Activated gamma-delta T cell (primary cell): ENCODE measurements at places on chromosomes 7 and 10.

GRCh38 chr7:148774471-148774870 is 75.8 kb downstream of the CUL1 start:
- no peak for DNase-seq

GRCh38 chr7:159094919-159095915 is 49.5 kb downstream of the VIPR2 start:
- no peak for DNase-seq

DNA sequence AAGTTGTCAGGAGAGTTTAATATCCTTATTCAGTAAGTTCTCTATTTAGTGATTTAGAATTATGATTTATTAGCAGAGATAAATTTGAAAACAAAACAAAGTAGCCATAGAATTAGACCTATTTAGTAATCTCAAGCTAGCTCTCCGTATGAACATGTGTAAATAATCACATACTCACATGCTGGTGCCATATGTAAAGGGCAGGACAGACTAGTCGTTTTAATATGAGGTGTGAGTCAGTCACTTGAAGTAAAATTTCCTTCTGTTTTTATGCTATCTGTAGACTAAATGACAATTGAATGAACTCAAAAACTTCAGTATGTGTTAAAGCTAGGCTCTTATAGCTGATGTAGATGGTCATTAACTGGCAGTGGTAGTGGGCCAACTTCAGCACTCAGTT is 67.1 kb downstream of the WAC start:
- DNase-seq = no peak

DNA sequence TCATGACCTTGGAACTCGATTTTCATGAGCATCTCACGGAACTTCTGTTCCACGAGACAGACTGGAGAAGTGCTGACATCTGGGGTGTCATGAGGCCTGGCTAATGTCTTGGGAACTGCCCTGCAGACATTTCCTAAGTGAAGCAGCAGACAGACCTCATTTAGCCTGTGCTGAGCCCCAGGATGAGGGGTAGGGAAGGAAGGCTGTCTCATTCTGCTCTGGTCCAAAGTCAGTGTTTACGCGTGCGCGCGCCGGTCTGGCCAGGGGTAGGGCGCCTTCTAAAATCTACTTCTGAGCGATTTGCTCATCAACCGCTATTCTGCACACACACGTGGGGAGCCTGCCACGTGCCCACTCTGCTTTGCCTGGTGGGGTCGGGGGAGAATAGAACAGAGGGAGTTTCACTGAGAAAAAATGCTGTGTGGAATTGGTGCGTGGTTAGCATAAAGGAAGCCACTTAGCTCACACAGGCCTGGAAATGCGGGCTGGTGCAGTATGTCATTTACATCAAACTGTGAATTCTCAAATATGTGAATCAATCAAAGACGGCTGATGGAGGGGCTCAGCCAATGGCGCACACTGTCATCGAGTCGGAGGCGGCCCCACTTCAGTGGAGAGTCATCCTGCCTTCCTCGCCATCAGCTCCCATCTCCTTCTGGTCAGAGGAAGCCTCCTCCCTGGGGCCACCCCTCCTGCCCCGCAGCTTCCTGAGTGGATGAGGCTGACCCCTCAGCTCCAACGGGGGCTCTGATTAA is 335.1 kb downstream of the ADARB2 start:
- no peak for DNase-seq

DNA sequence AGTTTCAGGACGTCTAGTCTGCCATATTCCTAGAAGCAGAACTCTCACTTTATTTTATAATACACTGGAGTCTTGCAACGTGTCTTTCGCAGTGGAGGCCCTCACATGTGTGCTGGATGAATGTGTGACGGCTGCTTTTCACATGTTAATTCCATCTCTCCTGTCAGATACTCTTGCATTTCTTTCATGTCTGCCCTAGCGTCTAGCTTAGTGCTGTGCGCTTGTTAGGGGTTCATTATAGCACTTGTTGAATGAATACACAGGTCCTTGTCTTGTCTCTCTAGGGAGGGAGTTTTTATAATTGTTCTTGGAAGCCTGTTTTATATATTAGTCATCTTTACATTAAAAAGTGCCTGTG is 94.4 kb downstream of the MAP3K8 start:
- no peak for DNase-seq

DNA sequence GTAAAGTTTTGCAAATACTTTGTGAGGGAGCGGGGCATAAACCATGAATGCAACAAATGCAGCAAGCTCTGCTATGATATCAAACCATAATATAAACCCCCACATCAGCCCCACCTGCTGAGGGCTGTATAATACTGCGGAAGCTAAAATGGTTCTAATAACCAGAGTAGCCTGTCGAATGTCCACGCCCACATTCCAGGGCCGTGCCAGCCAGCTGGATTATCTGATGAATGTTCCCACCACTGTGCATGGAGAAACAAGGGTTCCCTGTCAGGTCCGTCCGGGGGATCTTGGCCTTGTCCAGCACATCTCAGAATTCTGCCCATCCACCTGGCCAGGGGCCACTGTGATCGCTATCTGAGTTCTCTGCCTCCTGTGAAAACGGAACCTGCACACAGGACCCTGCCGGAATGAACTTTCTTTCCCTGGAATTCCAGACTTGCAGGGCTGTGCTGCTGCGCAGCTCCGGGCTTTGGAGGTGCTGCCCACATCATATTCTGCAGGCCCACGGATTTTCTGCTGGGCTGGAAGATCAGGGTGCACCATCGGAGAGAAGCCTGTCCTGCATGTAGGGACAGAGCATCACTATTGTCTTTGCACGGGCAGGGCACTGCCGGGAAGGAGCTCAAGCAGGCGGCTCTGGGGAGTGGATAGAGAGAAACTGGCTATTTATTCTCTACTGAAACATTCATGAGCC is 77.0 kb upstream of the GNA12 start:
- DNase-seq = no peak

DNA sequence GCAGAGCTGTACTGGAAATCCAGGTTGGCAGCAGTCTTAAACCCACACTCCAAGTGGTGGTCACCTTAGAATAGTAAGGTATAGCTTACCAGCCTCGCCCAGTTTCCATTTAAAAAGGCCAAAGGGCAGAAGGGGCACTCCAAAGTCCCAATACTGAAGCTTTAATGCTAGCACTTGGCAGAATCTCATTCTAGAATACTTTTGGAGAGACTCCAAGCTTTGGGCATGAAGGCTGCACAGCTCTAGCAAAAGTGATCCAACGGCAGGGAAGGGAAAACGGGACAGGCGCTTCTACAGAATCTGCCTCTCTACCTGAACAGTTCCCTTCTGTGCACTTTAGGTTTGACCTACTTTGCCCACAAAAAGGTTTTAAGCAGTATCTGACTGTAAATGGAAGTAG is 19.7 kb downstream of the SMURF1 start:
- no peak for DNase-seq

DNA sequence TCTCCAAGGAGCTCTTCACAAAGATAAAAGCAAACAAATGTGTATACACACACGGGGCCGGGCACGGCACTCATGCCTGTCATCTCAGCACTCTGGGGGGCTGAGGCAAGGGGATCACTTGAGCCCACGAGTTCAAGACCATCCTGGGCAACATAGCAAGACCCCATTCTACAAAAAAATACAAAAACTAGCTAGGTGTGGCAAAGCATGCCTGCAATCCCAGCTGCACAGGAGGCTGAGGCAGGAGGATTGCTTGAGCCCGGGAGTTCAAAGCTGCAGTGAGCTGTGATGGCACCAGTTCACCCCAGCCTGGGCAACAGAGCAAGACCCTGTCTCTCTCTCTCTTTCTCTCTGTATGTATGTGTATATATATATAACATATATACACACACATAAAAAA is 22.3 kb downstream of the TTYH3 start:
- no peak for DNase-seq

GRCh38 chr10:26385443-26385842 is 52.7 kb upstream of the APBB1IP start:
- no peak for DNase-seq

GRCh38 chr10:14507176-14507575 is 176.5 kb upstream of the FRMD4A start:
- DNase-seq = no peak

- DNase-seq = no peak
Measured at GRCh38 chr10:61698968-61699655, 36.4 kb downstream of the CABCOCO1 start.

DNA sequence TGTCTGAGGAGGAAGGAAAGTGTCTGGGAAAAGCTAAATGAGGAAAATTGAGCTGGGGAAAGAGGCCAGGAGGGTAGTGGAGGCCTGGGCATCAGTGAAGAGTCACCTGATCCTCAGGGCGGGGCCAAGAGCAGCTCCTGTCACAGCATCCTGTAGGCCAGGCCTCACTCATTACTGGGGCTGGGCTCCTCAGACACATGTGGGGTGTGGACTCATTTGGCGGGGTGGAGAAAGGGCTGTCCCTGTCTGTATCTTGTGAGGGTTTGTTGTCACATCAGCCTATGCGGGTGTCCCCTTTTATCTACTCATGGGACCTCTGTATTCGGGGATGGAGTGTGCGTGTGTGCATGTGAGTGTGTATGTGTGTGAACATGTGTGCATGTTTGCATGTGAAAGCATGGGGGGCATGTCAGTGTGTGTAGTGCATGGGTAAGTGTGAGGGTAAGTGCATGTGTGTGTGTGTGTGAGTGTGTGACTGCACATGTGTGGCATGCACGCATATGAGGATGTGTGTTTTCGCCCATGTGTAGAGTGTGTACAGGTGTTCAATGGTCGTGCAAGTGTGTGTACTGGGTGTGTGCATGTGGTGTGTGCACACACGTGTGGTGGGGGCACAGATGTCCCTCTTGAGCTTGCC is 67.8 kb downstream of the RAMP3 start:
- no peak for DNase-seq

DNA sequence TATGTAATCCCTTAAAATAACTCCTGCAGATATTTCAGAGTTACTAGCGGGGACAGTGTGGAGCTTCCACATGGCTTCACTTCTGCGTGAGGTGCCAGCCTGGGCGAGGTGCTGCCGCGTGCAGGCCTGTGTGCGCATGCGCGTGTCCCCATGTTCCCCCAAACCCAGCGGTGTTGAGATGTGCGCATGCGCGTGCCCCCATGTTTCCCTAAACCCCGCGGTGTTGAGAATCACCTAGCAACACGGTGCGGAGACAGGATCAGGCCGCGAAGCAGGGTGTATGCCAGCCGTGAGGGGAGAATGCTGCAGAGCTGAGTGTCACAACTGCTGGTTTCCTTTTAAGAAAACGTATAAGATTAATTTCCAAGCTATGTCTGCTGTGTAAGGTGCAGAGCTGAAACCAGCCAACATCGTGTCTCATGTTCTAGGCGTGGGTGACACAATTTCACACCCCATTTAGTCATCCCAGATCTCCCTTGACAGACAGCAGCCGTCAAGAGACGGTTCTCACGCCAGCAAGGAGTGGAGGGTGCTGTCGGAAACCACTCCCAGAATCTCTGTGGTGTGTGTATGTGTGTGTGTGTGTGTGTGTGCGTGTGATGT is 71.9 kb upstream of the ADARB2 start:
- DNase-seq = no peak

DNA sequence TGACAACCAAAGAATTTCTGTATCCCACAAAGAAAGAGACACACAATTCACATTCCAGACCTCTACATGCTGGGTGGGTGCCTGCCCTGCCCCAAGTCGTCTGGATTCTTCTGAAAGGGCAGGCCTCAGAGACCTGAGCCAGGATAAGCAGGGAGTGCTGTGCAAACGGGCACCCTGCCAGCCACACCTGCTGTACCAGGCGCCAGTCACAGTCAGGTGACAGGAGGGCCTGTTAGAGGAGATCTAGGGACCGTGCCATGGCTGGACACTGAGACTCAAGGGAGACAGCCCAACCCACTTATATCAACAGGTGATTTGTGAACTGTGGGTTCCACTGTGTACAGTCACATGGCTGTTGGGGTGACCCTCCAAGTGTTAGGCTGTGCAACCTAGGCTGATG is 103.1 kb upstream of the AFAP1L2 start:
- DNase-seq = no peak

GRCh38 chr10:49356181-49356580 is 39.7 kb downstream of the DRGX start:
- DNase-seq = no peak

DNA sequence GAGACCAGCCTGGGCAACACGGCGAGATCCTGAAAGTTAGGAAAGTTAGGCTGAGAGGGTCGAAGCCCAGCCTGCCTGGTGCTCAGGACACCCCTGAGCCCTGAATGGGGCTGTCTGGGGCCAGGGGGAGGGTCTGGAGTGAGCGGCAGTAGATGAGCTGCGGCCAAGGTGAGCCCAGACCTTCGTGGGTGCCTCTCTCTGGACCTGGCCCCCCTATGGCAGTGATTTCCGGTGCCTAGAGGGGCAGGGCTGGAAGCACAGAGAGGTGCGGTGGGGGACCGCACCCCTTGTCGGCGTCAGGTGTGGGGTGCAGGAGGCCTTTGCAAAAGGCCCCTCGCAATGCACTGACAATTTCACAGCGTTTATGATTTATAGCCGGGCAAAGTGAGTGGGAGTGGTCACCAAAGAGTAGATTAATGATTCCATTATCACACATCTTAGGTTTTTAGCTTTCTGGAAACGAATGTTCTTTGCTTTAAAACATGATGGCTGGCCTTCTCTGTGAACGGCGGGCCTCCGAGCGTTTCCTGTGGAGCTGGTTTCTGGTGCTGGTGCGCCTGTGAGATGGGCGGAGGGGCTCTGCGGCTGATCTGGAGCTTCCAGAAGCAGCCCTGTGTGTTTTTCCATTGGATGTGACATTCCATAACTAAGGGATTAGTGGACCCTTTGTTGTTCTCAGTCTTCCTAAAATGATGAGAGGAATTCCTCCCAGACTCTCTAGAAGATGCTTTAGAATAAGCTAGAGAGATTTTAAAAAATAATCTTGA is 171.0 kb upstream of the ZNF32 start:
- DNase-seq = no peak

DNA sequence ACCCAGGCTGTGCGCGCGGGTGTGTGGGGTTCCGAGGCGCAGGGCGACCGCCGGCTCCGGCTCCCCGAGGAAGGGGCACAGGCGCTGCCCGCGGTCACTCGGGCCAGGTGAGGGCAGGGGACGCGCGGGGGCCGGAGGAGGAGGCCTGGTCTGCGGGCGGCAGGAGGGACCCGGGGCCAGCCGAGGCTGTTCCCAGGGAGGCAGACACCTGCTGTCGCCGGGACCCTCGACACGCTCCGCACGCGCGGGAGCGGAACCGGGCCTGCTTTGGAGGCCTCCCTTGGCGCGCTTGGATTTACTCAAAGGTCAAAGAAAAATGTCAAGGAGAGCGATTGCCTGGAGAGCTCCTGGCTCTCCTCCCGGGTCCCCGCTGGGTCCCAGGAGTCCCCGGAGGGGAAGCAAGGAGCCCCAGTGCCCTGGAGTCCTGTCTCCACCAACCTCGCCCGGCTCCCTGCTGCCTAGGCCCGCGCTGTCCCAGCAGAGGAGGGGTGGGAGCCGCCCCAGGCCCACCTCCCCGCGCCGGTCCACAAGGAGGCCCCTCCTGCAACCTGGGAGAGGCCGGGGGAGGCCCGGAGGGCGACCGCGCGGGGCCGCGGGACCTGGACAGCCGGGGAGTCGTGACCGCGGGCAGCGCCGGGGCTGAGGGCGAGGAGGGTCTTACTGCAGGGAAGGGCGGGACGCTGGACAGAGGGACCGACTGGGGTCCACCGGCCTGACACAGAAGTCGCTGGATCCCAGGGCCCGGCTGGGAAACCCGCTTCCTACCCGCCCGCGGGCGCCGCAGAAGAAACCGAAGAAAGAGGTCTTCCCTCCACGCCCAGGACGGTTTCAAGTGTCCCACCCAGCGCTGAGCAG is 348.9 kb downstream of the DNAJB6 start:
- no peak for DNase-seq
